ENCODE measurements at places on chromosomes 1 and 21.

DNA sequence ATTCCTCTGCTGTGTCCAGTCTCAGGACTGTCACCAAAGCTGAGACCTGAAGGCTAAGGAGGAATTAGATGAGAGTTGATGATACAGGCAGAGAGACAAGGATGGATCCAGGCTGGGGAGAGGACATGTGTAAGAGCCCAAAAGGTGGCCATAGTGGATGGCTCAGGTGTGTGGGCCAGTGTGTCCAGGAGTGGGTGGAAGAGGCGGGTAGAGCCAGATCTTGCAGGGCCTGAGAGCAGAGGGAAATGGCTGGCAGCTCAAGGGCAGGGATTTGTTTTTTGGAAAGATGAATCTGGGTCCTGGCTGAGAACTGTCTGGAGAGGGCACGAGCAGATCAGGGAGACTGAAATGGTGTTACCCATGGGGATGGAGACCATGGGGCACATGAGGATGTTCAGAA is 38.1 kb downstream of the AZIN2 start:
- DNase-seq, result no peak

DNA sequence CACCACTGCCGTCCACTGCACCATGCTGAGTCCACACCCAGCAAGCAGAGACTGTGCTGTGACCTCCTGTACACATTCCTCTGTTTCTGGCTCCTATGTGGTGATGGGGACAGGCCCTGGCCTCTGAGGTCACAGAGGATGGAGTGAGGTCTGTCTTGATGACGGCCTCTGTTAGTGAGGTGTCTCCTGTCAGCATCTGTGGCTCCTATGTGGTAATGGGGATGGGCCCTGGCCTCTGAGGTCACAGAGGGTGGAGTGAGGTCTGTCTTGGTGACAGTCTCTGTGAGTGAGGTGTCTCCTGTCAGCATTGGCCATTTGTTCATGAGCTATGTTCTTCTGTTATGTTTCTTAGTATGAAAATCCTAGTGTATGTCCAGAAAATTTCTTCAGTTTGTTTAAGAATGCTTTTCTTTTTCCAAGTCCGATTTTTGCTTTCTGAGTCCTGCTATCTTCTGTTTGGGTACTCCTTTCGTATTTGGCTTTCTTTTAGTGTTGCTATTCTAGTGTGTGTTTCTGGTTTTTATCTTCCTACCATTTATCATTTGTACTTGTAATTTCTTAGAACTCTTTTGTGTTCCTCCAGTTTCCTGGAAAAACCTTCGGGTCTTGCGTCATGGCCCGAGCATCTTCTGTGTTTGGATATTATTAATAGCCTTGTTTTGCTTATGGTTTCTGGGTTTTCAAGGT is 13.4 kb downstream of the SNAP47 start:
- DNase-seq, result no peak

- no peak for DNase-seq
Observed at GRCh38 chr1:37332126-37332525, 142.3 kb upstream of the ZC3H12A start.

GRCh38 chr1:13762642-13763041 is 62.7 kb downstream of the PRDM2 start:
- no peak for DNase-seq

DNA sequence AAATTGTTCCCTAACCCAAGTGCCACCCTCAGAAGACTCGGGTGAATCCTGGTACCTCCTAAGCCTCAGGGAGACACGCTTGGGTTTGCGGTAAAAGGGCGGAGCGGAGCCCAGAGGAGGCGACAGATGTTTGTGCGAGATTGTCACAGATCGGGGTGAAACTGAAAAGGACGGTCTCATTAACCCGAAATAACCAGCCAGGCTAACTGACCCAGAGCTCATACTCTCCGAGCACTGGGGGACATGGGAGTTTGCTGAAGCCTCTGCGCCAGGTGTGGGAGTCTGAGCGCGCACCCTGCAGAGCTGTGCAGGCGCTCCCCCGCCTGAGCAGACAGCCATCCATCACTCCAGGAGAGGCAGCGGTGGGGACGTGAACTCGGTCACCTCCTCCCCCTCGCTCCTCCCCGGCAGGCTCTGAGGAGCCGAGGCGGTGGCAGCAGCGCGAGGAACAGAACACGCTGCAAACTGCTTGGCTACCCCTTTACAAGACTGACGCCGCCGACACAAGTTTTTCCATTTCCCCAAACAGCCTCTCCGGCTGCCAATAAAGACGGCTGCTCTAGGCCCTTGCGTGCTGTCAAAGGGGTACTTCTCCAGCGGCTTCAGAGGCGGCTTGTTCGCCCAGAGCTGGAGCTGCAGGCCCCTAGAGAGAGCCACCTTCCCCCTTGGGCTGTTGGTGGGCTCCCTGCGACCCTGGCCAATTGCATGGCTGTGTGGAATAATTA is 43.5 kb downstream of the RRAGC start:
- no peak for DNase-seq

- DNase-seq, result no peak
Observed at GRCh38 chr1:158646465-158646864, 40.0 kb downstream of the SPTA1 start.

- no peak for DNase-seq
Observed at GRCh38 chr1:24216276-24217074, 29.4 kb upstream of the IFNLR1 start.

DNA sequence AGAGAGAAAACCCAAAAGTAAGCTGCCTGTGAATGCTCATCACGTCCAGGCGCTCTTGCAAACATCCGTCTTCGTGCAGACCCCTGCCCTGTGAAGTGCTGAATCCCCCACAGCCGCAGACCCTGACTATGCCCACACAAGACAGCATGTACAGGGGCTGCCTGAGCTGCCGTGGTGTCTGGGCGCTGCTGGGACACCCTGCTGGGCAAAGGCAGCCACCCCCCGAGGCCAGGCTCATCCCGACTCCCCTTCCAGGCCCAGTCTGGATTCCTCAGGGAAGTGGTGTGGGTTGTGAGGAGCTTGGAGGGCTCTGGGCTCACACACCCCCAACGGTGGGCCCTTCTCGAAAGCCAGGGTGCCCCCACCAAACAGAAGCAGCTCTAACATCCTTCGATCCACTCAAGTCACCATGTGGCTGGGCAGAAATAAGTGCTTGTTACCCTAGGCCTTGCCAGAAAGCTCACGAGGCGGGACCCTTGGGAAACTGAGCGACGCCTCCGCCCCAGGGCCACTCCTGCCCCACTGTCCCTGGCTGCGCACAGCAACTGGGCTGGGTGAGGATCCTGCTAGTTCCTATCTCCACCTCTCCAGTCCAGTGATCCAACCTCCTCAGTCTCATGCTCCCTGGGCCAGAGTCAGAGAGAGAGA is 4.8 kb upstream of the WNT9A start:
- DNase-seq, result no peak

DNA sequence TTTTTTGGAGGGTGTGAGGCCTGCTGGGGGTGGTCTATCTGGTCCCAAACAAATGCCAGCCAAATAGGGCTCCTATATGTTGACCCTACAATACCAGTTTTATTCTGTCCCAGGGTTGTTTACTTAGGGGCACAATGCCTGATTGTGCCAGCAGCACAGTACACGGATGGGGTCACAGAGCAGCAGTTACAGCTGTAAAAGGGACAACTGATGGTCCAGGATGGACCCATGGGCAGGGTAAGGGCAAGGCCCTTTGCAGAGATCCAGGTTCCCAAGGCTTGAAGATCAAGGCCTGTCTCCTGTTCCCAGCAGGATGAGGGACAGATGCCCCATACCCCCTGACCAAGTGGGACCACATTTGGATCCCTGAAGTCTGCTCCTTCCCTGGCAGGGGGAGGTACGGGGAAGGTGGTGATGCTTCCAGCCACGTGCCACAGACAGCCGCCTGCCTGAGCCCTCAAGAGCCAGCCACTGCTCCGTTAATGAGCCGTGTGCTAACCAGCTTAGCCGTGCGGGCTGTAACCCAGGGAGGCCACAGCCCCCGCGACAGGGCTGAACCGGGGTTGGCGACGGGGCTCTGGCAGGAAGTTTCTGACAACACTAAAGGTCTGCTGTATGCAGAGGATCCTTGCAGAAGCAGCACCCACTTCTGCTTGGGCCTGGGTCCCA is 18.2 kb downstream of the SLC6A9 start:
- no peak for DNase-seq

- DNase-seq, result no peak
Observed at GRCh38 chr1:9069326-9070100, at the start of gene SLC2A5. TSS of gene SLC2A5 (minus strand) at chr1:9069635. CDS start at chr1:9069536, 99 bp downstream.

- no peak for DNase-seq
Observed at GRCh38 chr1:3668585-3669300, 16.4 kb downstream of the TP73 start.

- DNase-seq, result no peak
Observed at GRCh38 chr21:41369105-41369919, 7.5 kb downstream of the MX2 start.

DNA sequence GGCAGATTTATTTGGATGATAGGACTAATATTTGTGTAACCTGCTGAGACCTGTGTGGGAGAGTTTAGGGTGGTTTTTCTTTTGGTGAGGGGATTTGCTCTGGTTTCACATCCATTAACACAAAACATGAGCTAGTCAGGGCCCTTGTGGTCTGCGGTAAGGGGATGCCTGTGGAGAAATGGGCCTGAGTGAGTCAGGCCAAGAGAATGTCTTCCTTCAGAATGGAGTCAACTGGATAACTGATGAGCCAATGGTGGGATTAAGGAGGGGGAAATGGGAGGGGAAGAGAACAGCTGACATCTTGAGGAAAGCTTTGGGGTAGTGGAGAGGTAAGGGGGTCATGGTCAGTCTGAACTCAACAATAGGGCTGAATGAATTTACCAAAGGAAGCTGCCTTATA is 13.9 kb downstream of the WNT2B start:
- DNase-seq, result no peak

DNA sequence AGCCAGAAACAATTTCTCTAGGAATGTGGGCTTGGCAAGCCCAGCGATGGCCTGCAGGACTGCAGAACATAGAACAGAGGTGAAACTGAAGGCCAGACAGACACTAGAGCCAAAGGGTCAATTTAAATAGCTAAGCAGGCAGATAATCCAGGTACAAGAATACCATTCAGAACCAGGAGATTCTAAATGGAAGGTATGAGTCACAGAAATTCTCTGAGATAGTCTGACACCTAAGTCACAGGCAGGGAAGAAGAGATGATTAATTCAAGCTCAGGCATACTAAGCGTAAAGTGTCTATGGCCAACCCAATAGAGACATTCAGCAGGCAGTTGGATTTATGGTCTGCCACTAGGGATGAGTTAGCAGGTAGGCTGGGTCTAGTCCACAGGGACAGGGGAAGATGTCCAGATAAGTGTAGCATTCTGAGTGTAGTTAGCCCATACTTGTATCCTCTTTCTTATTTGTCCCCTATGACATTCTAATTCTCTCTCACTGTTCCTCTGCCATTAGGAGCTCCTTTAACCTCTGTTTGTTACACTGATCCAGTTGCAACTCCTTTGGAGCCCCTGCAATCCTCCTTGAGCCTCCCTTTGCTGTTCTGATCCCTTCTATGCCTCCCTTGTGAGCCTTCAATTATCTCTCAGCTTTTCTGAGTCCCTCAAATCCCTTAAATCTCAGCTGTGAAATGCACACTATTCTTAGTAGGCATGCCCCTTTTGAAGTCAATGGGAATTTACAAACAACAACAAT is 383.8 kb downstream of the LMO4 start:
- DNase-seq, result no peak
